ENCODE measurements at places on chromosomes 2 and 18.

DNA sequence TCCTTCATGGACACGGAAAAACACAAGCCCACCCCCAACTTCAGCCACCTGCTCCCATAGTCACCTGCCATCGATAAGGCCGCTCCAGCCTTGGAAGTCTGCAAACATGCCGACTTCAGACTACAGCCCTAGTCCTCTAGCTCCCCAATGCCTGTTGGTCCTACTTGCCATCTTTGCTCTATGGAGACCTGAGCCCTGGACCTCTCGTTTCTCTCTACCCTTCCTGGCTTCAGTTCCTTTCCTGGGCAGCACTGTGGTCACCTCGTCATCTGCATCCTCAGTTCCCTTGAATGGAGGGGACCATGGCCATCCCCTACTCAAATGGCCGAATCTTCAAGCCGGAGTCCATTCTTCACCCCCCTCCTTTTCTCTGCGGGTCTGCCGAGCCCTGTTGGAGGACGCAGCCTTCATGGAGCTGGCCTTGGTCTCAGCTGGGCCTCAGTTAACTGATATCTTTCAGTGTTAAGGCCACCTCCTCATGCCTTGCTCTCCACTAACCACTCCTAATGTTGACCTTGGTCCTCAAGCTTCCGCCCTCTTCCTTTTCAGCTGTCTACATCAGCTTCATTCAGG is 47.7 kb upstream of the GBX2 start:
- no peak for DNase-seq

DNA sequence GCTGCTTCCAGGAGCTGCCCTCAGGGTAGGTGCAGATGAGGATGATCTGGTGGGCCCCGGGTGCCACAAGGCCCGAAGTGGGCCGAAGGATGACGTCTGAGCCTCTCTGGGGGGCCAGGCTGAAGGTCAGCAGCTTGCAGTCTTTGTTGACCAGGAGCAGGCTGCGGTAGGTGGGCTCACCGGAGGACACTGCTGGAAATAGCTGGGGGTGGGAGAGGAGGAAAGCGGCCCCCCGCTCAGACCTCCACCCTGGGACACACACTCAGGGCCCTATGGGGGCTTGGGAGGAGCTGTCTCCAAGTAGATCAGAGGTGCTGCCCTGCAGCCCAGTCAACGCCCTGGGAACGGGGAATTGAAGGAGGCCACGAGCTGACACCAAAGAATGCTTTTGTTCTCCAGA is 17.3 kb downstream of the CFAP65 start:
- DNase-seq: no peak

- no peak for DNase-seq
Measured at GRCh38 chr2:24824966-24825882, 32.0 kb downstream of the CENPO start.

GRCh38 chr2:167843217-167843616 is 404.2 kb downstream of the STK39 start:
- no peak for DNase-seq

DNA sequence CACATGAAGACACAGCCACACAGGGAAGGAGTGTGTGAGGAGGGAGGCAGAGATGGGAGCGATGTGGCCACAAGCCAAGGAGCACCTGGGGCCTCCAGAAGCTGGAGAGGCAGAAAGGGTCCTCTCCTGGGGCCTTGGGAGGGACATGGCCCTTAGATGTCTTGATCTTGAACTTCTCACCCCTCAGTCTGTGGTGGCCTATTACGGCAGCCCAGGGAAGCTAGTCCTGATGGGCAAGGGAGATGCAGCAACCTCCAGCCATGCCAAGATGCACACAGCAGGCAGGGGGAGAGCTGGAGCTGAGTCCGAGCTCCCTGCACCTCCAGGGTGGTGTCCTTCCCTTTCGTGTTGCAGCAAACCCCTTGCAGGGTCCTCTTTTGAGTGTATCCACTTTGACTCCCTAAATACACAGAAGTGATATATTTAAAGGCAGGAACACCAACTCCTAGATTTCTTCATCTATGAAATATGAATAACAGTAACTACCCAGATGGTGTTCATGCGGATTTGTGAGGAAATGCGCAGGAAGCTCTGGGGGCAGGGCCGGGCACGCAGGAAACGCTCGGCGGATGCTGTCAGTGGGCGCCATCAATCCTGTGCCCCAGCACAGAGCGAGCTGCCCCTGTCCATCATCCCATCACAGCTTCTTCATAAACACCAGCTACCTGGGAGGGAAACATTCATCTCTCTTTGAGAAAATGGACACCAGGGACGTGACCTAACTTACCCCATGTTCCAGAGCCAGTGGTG is 230.4 kb upstream of the MYT1L start:
- no peak for DNase-seq
